ENCODE measurements at places on chromosomes 7 and 10.

GRCh38 chr10:10872035-10872673, 145.5 kb upstream of the CELF2 start:
- DNase-seq, result no peak

DNA sequence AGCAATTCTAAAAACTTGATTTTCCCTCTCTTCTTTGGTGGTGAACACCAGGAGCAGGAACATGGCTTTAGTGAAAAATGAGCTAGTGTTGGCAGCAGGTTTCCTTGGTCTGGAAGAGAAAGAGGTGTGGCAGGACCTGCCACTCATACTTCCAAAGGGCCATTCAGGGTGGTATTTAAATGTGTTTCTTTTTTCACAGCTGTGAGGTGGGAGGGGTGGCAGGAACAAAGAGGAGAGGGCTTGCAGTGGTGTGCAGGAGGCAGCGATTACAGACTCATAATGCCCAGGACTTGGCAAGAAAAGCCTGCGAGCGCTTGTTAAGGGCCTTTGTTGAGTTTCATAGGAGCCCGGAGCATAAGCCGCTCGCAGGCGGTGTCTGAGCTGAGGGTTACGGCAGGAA, 36.8 kb downstream of the WIPF3 start:
- DNase-seq, result no peak

DNA sequence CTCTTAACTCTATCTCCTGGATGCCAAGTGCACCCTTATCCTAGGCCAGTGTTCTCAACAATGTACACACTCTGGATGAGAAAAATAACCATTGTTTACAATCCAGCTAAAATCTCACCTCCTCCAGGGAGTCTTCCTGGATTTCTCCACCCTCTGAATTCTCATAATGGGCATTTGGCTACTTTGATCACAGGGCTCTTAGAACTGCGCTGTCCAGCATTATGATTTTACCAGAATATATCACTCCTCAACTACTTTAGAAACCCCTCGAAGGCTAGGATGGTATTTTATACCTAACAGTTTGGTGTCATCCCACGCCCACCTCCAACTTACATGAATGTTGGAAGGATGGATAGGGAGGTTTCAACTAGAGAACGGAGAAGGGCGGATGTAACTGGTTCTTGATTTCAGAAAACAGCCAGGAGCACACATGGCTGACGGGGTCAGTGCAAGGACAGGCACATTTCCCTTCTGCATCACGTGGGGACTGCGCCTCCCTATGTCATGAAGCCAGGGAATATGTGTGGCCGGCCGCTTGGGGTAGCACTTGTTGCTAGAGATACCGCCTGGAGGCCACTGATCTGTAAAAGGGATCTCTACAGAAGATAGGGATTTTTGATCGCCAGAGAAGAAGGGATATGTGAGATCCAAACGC, 1.2 kb upstream of the ATP6V0E2 start:
- DNase-seq, result no peak

DNA sequence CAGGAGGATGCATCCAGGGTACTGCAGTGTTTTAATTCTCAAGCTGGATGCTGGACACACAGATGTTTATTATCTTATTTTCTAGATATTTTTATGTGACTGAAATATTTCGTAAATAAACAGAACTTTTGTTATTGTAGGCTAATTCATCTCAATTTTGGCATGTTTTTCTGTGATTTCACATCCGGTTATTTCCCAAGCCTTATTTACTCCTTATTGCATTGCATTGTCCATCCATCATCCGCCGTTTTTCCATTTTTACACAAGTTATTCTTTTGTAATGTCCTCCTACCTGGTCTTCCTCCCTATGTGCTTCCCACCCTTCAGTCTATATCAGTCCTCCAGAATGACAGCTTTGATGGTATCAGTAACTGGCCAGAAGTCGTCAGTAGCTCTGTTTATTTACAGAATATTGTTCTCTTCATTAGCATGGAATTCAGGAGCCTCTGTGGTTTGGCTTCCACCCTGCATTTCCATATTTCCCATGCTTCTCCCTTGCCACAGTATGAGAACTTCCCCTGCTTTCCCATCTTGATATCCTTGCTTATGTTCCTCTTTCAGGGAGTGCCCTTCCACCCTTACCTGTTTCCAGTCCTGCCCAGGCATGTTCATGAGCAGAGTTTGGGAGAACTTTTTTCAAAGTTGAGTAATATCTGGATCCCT, 16.1 kb downstream of the GNAI1 start:
- DNase-seq, result no peak

GRCh38 chr10:68163735-68164134, 54.4 kb downstream of the MYPN start:
- no peak for DNase-seq

DNA sequence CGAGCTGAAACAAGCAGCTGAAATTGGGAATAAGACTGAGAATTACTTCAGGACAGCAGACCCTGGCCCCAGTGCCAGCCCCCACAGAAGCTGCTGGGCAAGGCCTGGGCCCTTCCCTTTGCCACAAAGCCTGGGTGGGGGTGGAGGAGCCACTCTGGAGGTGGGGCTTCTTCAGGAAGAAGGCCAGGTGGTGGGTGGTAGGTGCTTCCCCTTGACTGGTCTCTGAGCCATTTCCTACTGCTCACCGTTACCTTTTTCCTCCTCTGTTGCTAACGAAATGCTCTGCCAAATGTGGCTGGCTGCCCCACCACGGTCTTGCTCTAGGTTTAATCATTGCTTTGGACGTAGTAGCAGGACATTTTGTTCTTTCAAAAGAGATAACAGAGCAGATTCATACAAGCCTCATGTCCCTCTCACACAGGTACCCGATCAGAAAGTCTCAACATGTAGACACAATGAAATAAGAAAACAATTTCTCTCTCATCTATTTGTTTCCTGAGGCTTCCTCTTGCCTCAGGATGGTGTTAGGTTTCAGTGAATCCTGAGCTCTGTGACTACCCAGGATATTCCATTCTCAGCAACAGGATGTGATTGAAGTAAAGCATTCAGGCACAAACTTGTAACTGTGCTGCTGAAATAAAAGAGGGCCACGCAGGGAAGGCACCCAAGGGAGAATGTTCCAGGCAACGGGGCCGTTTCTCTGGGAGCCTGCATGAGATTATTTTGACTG, 66.5 kb downstream of the WDR11 start:
- DNase-seq, result no peak

GRCh38 chr10:15180736-15181135, 12.2 kb upstream of the NMT2 start:
- DNase-seq, result no peak

DNA sequence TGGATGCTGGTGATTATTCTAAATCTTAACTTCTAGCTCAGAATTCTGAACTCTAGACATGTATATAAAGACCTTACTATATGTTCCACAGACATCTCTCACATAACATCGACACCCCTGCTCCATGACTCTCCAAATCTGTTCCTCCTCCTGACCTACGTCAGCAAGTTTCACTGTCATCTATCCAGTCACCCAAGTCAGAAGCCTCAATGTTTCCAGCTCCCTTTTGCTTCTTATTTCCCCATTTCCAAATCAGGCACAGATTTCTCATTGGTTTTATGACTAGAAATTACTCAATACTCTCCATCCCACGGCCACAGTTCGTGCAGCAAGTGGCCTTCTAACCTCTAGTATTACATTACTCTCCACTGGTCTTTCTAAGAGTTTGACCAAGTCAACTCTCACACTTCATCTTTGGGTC, 28.5 kb downstream of the EPC1 start:
- no peak for DNase-seq

- DNase-seq, result no peak
Measured at GRCh38 chr7:106313966-106314365, 29.2 kb upstream of the NAMPT start.

GRCh38 chr7:155482511-155483183, 24.7 kb downstream of the EN2 start:
- no peak for DNase-seq

DNA sequence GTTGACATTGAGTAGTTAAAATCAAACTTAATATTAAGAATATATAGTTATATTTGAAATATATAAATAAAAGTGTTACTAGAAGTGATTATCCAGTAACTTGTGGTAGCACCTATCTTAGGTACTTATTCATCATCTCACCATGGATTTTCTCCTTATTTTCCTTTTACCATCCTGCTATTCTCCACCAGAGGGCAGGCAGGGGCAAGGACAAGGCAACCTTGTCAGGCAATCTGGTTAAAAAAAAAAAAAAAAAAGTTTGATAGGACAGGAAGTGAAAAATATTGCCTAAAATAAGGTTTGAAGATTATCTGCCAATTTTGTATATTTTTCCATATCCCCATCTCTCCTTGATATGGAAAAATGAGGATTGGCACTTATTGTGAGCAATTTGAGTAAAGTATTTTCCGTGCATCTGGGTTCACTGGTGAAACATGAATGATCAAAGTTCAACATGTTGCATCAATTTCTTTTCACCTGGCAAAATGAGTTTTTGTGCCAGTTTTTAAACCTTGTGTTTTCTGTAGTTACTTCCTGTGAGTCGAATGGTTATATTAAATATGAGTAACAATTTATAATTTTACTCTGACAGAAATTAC, 256.7 kb downstream of the AGMO start:
- no peak for DNase-seq

GRCh38 chr7:40887099-40887498, 752.3 kb downstream of the SUGCT start:
- DNase-seq, result no peak

GRCh38 chr10:91700788-91701444, 68.0 kb upstream of the PPP1R3C start:
- no peak for DNase-seq

DNA sequence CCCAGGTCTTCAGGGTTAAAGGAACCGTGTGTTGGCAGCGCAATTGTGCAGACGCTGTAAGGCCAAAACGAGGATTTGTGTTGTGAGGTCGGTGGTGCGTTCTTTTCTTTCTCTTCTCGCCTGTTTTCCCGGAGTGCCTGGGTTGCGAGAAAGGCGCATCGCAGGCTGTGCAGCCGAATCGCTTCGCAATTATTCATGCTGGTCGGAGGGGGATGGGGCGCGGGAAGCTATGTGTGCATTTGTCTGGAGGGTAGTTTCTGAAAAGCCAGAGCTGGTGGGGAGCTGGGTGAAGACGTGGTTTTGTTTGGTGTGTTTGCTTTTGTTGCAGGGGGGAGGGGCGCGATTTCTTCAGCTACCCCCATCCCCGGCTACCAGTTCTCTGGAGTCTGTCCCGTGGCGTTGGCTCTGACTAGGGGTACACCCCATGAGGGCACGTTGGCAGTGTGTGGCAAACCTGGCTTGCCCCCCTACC, 2.1 kb downstream of the MXI1 start:
- DNase-seq, result peak; percentile 70

- no peak for DNase-seq
Measured at GRCh38 chr10:99565166-99565565, 32.4 kb downstream of the NKX2-3 start.

- DNase-seq, result no peak
Measured at GRCh38 chr7:126780993-126781392, 471.7 kb downstream of the GRM8 start.

- DNase-seq, result no peak
Measured at GRCh38 chr10:79976999-79977398, 28.1 kb upstream of the SFTPD start.

DNA sequence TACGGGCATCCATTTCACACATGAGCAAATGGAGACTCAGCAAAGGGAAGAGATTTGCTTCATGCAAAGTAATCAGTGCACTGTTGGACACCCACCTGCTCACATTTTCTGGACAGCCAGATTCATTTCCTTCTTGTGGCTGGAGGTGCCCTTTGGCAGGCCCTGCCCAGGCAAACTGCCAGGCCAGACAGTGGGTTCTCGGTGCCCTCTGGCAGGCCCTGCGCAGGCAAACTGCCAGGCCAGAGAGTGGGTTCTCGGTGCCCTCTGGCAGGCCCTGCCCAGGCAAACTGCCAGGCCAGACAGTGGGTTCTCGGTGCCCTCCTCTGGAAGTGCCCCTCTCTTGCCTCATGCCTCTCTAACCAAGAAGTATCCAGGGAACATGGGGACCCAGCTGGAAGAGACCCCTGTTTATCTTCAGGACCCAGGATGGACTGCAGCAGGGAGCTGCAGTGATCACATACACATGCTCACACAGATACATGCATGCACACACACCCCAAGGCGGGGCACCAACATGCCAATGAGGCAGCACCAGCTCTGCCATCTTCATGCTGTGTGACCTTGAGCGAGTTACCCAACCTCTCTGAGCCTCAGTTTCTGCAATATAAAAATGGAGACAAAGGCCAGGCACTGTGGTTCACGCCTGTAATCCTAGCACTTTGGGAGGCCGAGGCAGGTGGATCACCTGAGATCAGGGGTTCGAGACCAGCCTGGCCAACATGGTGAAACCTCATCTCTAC, 67.1 kb downstream of the OAT start:
- no peak for DNase-seq

DNA sequence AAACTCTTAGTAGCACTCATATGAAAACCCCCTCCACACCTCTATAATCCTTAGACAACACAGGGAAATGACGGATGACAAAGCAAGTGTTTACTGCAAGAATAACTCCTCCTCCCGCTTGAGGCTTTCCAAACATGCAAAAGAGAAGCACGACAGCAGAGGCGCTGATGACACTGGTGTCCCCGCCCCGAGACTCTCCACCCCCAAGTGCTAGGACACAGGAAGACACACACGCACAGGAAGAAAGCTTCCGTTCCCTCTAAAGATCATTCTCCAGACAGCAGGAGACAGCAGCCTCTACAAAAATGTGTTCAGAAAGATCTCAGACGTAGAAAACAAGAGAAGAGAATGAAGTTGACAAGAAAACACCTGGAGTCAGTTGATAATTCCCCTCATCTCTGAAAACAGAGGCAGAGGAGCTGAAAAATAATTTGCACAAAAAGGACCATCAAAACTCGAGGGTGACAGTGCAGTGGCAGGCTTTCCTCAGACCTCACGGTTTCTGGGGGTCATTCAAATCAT, 90.2 kb downstream of the DLG5 start:
- DNase-seq, result peak; percentile 52

- DNase-seq, result no peak
Measured at GRCh38 chr10:12358863-12359564, 9.7 kb downstream of the CAMK1D start.

DNA sequence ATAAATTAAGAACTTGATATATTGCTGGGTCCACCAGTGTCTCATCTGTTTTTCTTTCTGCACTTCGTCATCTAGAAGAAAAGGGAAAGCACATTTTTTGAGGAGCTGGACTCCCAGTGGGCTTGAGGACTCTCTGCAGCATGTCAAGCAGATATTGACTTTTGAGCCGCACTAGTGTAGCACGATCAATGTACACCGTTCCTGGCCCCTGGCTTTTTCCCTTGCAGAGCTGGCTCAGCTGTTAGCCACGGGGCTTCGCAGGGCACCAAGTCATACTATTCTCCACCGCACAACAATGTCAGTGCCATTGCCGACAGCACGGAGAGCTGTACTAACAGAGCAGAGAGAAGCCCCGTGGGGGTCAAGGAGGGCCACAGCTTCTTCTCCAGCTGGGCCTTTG, 235.4 kb upstream of the HABP2 start:
- DNase-seq, result no peak

Measured in T-helper 1 cell (primary cell).